ENCODE measurements at places on chromosomes 5 and 9.

- DNase-seq = peak; percentile 17
These were observed 126.5 kb downstream of the MRPL36 start for GRCh38 chr5:1673042-1673677.

DNA sequence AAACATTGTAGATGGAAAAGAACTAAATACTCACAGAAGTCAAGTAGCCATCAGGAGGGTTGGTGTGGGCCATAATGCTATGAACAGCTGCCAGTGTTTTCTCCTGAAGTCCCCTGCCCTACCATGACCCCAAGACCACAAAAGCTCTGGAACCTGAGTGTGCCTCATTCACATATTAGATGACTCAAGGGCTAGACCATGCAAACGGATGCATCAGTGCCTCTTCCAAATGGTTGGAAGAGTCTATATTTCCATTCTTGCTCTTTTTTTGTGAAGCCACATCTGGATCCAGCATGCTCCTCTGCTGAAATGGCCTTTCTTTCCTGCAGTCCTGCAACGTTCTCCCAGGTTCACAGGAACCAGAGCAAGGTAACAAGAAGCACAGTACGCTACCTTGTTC lies 136.6 kb upstream of the EPB41L4A start:
- DNase-seq = no peak

- no peak for DNase-seq
These were observed 19.4 kb downstream of the GARNL3 start for GRCh38 chr9:127283917-127284497.

DNA sequence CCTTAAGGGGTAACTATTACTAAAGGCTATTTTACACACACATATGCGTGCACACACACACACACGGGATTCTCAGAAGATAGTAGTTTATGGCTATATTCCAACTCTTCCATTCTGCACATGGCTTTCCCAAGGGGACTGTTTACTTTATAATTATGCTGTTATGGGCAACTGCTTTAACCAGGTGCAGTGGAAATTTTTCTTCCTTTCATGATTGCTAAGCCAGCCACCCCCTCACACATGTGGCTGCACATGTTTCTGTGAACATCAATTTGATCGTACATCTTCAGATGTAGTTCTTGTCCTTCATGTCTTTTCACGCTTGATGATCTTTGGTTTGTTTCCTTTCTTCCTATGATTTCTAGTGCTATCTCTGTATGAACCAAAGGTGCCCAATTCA lies 37.0 kb downstream of the MRPS30 start:
- no peak for DNase-seq

DNA sequence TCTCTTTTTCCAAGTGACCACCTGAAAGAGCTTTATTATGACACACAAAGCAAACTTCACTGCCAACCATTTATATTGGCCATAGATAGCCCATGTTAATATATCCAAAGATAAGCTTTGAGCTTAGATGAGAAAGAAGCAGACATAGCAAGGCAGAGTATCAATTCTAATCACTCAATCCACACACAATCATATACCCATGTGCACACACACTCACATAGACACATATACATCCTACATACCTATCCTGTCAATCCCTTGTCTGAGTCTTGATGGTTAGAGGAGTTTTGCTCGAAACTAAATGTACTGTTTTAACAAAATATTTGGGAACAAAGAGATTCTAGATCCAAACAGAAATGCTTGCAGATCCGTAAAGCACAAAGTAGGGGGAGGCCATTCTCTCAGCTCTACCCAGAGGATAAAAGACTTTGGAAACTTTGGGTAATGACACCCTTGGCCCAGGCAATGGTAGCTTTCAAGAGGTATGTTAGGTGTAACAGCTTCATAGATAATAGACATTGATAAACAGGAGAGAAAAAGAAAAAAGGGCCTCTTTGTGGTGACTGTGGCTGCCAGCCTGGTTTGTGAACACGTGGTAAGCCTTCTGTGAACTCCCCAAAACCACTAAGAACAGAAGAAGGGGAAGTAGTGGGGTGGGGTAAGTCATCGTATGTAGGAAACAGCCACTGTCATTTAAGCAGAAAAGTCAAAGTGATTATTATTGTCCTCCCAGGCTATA lies 121.6 kb downstream of the TLR4 start:
- DNase-seq = no peak

Data from NCI-H2029 (cell line).